NCI-H2081 treated with DMSO at 0.1 percent for 48 hours (cell line): ENCODE measurements at places on chromosomes 6 and 20.

- no peak for DNase-seq
Measured at GRCh38 chr6:88238065-88238464, 71.9 kb upstream of the CNR1 start.

DNA sequence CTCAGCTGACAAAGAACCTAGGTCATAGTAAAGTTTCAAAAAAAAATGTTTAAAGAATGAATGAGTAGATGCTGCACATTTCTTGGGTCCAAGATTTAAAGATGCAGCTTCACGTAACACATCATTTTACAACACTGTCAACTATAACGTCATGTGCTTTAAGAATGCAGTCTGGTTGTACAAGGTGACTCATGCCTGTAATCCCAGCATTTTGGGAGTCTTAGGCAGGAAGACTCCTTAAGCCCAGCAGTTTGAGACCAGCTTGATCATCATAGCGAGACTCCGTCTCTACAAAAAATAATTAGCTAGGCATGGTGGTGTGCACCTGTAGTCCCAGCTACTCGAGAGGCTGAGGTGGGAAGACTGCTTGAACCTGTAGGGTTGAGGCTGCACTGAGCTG is 21.9 kb downstream of the SLC17A5 start:
- DNase-seq = no peak

- DNase-seq = no peak
Measured at GRCh38 chr6:170051229-170052172, 239.4 kb downstream of the DLL1 start.

GRCh38 chr6:100446115-100447080 is 18.3 kb downstream of the SIM1 start:
- no peak for DNase-seq

DNA sequence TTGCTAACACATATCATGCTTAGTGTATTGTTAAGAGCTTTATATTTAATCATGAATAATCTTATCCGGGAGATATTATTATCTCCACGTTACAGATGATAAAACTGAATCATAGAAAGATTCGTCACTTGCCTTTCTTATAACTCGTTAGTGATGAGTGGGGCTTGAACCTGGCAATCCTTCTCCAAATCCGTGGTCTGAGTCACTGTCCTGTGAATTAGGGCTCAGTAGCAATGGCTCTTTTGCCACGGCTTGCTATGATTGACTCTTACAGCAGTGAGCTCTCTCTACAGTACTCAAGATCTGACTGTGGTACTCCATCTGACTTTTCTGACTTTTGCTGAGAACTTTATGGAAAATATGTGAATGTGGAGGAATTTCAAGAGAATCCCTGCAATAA is 246.9 kb downstream of the PACRG start:
- DNase-seq = no peak

DNA sequence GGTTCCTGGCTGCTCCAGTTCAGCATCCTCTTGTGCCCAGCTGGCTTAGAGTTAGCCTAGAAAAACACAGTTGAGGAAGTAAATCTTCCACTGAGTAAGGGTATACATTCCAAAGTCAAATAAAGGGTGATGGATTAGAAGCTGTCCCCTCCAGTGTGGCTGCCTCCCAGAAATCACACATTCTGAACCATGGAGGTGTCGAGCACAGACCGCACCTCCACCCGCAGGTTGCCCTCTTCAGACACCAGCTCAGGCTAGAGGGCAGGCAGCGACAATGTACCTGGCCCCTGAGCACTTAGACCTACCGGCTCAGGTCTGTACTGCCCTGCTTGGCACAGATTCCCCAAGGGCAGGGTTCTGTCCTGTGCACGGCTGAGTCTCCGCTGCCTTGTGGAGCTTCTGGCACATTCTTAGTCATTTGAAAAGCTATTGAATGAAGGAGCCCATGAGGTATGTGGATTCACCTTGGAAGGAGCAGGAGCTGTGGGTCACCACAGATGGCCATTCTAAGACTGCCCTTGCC is 118.1 kb downstream of the FAM120B start:
- DNase-seq = no peak

DNA sequence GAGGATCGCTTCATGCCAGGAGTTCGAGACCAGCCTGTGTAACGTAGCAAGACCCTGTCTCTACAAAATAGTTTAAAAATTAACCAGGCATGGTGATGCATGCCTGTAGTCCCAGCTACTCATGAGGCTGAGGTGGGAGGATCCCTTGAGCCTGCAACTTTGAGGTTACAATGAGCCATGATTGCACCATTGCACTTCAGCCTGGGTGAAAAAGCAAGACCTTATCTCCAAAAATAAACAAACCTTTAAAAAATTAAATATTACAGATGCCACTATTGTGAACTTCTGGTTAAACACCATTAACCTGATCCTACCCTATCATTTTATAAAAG is 116.8 kb downstream of the ARHGAP18 start:
- DNase-seq = no peak

DNA sequence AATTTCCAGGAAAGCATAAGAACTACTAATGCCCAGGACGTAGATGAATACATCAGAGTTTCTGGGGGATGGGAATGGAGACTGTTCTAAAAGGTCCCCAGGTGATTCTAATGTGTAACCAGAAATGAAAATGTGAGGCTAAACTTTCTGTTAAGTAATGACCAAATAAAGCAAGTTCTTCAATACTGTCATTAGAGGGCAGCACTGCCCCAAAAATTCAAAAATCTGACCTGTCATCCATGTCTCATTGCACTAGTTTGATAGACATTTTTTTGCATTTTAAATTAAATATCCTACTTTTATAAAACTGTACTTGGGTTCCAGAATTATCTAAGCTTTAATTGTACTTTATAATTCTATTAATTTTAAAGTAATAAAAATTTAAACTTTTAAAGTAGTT is 94.9 kb downstream of the RFX6 start:
- DNase-seq = peak; percentile 8

DNA sequence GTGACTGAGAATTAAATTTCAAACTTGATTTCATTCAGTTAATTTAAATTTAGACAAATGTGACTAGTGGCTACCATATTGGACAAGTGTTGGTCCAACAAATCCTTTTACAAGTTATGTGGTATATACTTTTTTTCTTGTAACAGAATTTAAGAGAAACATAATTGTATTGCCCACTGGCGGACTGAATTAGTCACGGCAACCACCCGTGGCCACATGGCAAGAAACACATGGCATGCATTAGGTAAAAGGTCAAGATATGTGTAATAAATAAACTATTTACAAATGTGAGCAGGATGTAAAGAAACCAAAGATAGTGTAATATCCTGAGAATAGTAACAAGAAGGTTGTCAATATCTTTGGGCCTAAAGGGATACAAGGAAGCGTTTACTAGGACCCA is 91.2 kb downstream of the LCA5 start:
- DNase-seq = no peak

DNA sequence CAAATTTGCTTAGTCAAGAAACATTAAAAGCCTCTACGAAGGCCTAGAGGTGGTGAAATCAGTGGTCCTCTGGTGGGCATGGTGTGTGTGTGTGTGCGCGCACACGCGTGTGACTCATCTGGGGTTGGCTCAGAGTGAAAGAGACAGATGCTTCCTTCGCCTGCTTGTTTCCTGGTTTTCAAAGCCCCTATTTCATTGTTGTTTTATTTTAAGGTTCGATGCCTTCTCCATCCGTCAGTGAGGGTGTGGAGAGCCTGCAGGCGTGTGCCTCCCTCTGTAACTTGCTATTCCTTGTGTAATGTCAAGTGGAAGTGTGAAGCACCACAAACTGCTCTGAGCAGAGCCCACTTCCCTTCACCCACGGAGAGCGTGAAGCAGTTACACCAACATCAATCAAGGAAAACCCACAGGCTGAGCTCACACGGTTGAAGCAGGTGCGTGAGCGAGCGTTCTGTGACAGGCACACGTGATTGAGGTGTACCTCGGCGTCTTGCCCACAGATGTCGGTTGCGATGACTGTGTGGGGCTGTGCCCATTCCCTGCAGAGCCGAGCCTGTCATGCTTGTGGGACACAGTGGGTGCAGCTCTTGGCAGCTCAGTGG is 233.9 kb downstream of the PRL start:
- no peak for DNase-seq

DNA sequence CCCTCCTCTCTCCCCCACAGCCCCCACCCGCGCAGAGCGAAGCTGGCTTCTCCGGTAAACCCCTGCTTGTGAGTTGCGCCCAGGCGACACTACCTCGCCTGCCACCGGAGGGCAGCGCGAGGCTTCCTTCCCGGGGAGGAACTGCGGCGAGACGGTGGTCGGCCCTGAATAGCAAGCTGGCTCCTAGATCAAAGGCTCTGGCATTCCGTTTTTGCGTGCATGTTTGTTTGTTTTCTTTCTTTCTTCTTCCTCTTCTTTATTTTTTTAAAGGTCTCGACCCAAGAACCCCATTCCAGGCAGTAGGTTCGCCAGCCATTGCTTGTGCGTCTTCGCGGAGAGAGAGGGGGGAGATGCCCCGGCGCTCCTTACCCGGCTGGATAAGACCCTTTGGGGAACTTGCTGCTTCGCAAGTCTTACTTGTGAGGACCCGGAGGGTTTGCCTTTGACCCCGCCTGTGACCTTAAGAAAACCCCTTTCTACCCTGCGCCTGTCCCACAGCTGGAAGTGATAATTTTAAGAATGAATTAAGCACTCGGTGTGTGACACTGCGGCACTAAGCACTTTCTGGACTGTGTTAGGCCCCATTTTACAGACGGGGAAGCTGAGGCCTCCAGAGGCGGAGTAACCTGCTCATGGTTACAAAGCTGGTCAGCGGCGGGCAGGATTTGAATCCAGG is 92.7 kb upstream of the SIRPA start:
- DNase-seq = no peak

DNA sequence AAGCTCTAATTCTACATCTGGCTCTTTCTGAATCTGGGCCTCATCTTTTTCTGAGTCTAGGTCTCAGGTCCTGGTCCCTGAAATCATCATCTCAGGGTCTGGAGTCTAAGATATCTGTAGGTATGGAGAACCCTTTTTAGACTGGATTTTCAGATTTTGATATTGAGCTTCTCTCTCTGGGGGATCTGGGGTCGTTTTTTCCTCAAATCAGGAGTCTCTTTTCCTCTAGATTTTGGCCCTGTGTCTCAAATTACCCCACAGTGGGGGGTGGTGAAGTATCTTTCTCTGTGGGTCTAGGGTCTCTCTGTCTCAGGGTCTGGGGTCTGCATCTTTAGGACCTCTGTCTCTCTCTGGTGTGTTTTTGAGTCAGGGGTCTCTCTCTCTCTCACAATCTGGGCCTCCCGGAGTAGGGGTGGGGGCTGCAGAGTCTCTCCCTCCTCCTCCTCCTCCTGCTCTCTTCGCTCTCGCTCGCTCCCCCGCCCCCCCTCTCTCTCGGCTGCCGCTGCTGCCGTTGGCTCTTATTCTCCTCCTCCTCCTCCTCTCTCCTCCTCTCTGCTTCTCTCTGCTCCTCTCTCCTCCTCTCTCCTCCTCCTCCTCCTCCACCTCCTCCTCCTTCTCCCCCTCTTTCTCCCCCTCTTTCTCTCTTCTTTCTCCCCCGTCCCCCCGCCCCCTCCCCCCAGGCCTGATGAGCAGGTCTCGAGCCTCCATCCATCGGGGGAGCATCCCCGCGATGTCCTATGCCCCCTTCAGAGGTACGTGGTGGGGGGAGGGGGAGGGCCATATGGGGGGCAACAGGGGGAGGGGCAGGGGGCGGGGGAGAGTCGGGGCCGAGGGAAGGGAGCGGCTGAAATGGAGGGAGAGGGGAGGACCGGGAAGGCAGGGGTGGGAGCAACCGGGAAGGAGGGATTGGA is at the start of gene SYNGAP1:
TSS of gene SYNGAP1 (plus strand) at position 486 of the 911 bp plus-strand sequence. CDS start at position 686, 200 bp downstream.
- DNase-seq = no peak

DNA sequence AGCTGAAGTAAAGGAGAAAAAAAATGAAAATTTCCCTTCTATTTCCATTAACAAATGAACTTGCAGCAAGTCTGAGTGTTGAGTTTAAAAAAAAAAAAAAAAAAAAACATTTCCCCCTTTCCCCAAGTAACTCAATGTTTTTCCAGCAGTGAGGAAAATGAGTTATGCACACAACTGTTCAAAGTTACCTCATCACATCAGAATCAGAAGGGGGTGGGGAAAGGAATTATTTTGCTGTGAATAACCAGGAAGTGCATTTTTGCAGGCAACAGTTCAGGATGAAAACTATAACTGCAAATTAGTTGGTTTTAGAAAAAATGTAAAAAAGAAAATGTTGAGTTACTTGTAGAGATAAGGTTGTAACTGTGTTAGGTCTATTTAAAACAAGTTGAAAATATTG is 568.9 kb upstream of the CITED2 start:
- DNase-seq = no peak

GRCh38 chr6:116327803-116328527 is 42.8 kb upstream of the DSE start:
- no peak for DNase-seq

DNA sequence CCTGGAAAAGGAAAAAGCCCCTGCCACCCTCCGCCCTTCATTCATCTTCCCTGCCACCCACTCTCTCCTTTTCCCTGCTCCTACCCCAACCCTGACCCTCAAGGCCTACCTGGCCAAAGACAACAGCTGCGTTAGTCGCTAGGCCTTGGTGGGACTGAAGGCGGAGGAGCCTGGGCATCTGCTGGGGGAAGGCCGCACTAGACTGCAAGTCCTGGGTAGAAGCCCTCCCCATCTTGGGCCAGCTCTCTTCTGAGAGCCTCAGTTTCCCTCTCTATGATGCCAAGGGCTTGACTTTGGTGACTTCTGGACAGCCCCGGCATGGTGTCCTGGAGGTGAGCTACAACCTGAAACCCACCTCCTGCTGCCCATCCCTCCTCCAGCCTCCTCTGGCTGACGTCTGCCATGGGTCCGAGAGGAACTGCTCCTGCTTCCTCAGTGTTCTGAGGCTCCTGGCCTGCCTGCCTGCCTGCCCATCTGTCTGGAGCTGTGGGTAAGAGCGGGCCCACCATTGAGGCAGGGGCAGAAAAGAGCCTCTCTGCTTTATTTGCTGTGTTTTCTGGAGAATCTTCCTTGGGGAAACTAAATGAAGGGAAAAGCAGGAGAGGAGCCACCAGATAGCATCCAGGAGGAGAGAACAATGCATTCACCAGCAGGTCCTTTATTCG is 7.5 kb upstream of the FOXC1 start:
- no peak for DNase-seq

DNA sequence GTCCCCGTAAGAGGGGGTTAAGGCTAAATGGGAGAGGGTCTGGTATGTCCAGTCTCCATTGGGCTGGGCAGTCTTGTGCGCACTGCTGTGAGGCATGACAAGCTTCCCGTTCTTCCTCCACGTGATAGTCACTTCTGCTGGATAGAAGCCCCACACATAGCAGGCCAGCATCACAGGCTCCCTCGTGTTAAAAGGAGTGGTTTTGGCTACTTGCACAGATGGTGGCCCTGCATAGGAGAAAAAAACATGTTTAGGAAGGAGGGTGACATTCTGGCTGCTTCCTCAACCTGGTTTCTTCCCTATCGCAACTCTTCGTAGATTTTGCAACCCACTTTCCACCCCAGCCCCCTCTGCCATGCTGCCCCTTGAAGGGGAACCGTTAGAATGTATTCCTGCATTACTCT is 3.6 kb downstream of the HLA-DMB start:
- DNase-seq = no peak

- DNase-seq = no peak
Measured at GRCh38 chr6:151141685-151142084, 98.1 kb upstream of the AKAP12 start.

- DNase-seq = no peak
Measured at GRCh38 chr20:7085467-7085866, 318.0 kb downstream of the BMP2 start.
